ENCODE measurements at places on chromosomes 7 and 10.

- peak; percentile 46 for DNase-seq
Observed at GRCh38 chr10:74056050-74056818, 58.3 kb downstream of the VCL start.

DNA sequence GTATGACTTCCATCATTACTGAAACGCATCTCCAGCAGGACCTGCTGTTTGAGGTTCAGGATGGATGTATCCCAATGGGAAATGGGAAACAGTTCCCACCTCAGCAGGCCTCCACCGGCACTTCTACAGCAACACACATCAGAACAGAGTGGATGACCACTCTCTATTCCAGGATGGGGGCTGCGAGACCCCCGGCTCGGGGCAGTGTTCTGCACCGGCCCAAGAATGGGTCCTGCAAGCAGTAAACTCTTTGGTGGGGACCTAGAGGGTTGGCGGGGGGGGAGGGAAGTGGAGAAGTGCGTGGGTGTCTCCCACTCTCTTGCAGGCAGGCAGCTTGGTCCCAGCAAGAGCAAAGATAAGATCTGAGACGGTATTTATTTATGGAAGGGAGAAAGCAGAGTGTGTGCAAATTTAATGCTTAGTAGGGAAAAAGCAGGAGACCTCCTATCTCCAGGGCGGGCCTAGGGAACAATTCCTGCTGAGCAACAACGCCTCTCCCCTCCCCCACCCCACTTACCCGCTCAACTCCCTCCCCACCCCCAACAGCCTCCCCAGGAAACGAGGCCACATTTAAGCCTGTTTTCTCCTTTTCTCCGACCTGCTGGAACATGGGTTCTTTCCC is 4.0 kb downstream of the SFMBT2 start:
- DNase-seq, result no peak

DNA sequence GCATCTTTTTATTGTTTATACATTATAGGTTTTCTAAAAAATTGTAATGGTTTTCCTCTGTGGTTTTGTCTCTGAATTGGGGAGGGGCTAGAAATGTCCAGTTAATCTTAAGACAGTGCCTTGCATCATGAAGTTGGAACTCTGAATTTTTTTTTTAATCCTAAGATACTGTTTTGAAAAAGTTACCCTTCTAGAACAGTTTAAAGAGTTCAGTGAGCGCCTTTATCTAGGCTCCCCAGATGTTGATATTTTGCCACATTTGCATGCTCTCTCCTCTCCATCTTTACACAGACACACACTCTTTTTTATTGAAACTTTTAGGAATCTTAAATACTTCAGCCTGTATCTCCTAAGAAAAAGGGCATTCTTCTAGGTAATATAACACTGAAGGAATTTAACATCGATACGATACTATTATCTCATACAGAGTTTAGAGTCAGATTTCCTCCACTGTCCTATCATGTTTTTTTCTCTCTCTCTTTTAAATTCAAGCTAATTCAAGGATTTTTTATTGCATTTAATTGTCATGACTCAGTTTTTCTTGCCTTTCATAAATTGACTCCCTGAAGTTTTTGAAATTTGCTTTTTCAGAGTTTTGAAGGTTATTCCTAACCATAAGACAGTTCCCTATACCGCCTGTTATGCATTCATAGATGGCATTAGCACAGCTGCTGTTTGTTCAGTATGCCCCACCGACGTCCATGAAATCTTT is 31.5 kb downstream of the PRKAR2B start:
- DNase-seq, result no peak

DNA sequence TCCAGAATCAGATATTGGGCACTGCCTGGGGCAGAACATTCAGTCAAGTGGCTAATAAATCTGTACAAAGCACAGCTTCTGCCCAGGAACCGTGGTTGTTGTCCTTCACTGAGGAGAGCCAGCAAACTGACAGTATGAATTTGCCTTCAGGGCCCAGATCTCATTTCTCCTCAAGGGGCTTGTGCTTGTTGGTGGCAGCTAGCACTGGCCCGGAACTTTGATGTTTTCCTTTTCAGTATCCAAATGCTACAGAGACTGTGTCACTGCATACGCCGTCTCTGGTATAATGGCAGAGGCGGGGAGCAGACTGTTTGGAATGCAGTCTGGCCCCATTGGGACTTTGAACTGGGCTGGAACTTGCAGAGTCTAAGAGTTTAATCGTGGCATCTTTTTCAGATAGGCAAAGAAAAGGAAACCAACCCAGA is 30.4 kb upstream of the ADD3 start:
- DNase-seq, result peak; percentile 87

GRCh38 chr10:98610301-98610700 is 163.6 kb upstream of the HPS1 start:
- no peak for DNase-seq

DNA sequence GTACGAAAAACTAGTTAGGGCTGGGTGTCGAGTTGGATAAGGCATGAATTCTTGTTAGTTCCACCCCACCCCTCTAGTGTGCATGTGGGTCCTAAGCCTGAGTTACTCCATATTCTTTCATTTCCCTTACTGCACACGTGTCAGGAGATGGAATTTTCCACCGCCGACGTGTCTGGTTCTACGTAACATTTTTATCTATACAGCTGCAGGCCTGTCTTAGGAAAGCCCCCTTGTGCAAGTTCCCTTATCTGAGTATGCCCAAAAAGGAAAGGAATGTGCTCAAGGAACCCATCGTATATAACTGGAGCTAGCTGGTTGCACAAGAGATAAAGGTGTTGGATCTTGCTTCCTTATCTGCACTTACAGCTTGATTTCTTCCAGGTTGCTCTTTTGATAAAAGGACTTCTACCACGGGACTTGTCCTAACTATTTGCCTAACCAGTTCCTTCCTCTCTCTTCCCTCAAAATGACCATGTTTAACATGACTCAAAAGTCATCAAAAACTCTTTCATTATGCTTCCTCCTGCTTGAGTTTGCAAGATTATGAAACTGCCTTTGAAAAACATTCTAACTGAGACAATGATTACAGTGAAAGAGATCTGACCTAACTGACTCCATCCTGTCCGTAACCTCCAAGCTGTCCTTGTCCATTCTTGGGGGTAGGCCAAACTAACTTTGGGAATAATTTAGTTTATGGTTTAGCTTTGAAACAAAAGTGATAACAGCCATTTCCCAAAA is 181.4 kb downstream of the AKR1D1 start:
- no peak for DNase-seq

- no peak for DNase-seq
Observed at GRCh38 chr7:132776048-132776620, 199.9 kb upstream of the PLXNA4 start.

DNA sequence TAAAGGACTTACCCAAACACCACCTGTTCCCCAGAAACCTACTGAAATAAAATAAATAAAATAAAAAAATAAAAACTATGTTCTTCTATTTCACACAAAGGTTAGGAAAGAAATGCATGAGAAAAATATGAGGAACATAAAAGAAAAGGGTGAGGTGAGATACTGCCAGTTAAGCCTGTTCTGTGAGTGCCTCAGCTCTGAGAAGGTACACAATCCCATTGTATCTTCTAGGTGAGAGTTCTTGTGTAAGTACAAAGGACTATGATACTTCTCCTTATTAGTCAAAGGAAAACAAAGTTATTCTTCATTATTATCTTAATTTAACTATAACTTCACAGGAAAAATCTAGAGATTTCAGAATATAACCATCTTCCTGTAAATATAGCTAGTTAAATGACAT is 86.0 kb downstream of the ATE1 start:
- no peak for DNase-seq
